ENCODE measurements at places on chromosomes 11 and 22. TPM values are rescaled to one million over a fixed set of nuclear protein-coding genes. Genes with fewer than 3 reads are reported as not detected.

Gene PATE4
- polyA plus RNA-seq, result not detected

Gene KRTAP5-4
- polyA plus RNA-seq, result not detected

Gene PGA5
- polyA plus RNA-seq, result 2.1 TPM

Gene C11orf87
- 0.14 TPM for polyA plus RNA-seq

Gene SMTNL1
- polyA plus RNA-seq, result not detected

Gene DCHS1
- 8.7 TPM for polyA plus RNA-seq

GRCh38 chr22:44972363-44973083, 37.3 kb downstream of the PHF21B start:
- DNase-seq, result no peak

DNA sequence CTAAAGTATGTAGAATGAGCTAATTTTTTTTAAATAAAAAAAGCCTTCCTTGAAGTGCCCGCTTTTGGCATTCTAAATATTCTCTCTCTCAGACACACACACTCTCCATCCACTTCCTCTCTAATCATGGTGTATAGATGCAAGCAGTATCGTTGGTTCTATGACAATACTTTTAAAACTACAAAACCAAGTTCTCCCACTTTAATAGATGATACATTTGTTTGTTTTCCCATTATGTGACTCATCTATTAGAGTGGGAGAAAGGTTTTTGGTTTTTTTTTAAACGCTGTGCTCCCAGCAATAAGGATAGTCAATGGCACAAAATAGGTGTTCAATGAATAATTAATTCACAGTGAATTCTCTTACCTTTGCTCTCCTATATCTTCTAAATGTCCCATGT, 44.6 kb downstream of the FZD4 start:
- no peak for DNase-seq

- no peak for DNase-seq
Measured at GRCh38 chr11:115939731-115940421, 435.7 kb upstream of the CADM1 start.

DNA sequence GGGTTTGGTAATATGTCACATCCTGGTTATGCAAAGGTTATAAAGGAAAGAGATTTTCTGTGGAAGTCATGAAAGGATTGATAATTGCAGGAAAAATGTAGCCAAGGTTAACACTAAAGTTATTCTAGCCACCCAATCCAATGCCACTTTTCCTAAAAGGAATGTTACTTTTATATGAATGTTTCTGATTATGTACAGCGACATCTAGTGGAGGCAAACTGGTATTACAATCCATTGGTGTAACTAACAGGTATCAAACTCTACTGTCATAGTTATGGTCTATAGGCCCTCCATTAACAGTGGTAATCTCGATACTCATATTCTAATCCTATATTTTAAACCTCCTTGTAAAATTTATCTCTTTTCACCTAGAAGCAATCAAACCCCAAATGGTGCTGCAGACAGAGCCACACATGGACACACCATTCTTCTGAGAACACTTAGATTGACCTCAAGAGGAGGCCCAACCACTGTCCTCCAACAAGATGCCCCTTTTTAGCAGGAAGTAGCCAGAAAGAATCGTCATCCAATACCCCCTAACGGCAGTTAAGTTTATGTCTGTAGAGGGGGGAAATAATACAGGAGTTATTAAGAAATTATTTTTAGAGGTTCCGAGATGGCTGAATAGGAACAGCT, 74.9 kb upstream of the RAG2 start:
- DNase-seq, result peak; percentile 3

DNA sequence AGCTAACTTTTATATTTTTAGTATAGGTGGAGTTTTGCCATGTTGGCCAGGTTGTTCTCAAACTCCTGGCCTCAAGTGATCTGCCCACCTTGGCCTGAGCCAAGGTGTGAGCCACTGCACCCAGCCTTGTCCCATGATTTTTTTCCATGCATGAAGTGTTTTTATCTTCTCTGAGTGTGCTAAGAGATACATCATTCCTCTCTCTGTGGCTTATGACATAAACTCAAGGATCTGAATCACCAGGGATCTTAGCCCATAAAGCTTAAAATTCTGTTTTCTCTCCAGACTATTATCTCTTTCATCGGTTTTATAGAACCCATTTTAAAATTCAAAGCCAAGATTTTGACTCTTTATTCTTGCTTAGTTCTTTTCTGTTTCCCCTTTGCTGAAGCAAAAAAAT, 48.4 kb upstream of the C11orf58 start:
- DNase-seq, result no peak

DNA sequence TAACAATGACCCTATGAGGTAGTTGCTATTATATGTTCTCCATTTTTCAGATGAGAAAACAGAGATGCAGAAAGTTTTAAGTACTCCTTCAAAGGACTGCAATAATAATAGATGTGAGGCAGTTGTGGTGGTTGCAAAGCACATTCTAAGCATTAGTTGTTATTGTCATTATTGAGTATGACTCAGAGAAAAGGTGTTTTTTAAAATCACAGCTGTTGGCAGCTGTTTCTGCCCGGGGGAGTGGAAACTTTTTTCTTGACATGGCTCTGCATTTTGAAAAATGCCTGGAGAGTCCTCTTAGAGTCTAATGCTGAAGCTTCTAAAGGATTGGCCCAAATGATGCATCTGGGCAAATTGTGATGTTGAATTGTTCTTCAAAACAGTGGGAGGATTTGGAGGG, 244.5 kb upstream of the MPPED2 start:
- no peak for DNase-seq

GRCh38 chr22:31332886-31333285, 13.3 kb downstream of the PATZ1 start:
- no peak for DNase-seq

- no peak for DNase-seq
Measured at GRCh38 chr11:82889133-82890001, 10.9 kb downstream of the PRCP start.

All from AG04450 (cell line).